ENCODE measurements at places on chromosomes 7 and 10.

GRCh38 chr10:117892681-117893220 lies 154.0 kb downstream of the RAB11FIP2 start:
- no peak for DNase-seq

- no peak for DNase-seq
These were observed 240.2 kb downstream of the MAD1L1 start for GRCh38 chr7:1992554-1992953.

DNA sequence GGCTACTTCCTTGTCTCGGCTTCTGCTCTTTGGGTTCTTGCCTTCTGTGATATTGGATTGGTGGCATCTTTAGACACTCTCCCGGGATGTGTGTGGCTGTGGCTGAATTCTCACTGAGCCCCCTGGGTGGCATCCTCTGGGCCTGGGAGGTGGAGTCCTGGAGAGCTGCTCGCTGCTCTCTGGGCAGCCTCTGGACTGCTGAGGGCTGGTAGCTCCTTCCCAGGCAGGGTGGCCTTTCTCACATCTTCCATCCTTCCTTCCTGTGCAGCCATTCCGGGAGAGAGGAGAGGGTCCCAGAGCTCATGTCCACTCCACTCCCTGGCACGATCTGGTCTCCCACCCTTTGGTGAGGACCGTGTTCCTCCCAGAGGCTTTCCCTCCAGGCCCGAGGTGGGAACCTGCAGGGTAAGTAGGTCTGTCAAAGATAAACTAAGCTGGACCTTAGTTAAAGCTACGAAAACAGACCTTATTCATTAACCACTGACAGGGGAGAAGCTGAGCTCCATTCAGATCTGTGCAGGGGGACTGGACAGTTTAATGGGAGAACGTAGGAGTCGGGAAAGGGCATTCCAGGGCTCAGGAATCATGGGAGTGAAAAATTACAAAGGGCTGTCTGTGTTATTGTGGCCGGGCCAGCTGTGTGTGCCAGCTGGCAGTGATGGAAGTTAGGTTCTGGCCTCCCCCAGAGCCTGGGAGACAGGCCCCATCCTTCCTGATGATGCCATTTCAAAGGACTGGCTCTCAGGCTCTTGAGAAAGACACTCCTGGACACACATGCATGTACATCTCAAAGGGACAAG lies 8.7 kb downstream of the ATP6V0E2 start:
- DNase-seq: peak; percentile 64

DNA sequence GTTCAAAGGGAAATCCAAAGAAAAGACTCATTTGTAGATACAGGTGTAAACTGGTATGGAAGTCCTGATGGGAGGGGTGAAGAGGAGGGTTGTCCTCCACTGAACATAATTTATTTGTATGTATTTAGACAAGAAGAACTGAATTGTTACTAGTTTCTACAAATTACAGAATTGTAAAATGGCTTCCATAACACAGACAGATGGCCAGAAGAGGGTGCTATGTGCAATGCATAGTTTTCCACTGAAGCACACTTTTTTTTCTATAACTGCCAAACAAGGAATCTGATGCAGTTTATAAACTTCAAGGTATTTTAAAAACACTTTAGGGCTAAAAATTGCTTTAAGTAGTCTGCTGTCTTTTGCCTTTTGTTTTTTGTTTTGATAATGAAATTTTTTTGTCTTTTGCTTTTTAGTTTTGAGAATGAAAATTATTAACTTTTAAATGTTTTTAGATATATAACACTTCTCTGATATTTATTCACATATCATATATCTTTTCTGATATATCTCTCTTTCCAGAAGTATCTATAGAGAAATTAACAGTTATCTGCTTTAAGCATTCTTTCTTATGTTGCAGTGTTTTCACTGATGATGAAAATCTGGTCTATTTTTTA lies 58.5 kb downstream of the PHYHIPL start:
- DNase-seq: peak; percentile 56

DNA sequence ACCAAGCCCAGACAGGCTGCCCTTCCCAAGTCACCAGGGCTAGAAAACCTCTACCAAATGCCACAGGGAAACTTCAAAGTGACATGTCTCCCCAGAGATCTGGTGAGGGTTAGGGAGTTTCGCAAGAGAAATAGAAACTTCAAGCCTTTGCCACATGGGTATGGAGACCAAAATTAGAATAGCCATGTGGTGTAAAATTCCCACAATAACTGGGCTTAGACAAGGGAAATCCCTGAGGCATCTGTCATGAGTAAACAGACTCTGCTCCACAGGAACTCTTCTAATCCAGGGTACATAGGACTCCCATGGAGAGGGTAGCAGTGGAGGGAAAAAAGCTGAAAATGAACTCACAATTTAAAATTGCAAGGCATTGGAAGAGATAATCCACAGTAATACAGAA lies 14.3 kb downstream of the ADAM12 start:
- peak; percentile 50 for DNase-seq

DNA sequence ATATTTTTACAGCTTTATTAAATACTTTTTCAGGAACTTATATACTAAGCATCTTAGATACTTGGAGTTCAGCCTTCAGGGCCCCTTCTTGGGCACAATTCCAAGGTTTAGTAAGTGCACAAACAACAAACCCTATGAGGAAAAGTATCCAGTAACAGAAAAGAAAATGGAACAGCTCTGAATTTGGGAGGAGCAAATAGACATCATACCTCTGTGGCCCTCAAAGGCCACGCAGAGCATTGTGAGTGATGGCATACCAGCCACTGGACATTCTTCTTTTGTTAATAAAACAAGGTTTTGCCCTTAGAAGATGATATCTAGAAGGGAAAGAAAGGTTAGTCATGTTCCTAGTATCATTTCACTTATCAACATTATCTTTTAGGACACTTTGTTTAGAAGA lies 46.0 kb downstream of the ST7 start:
- no peak for DNase-seq

GRCh38 chr7:132242192-132242812 lies 334.0 kb downstream of the PLXNA4 start:
- DNase-seq: no peak

DNA sequence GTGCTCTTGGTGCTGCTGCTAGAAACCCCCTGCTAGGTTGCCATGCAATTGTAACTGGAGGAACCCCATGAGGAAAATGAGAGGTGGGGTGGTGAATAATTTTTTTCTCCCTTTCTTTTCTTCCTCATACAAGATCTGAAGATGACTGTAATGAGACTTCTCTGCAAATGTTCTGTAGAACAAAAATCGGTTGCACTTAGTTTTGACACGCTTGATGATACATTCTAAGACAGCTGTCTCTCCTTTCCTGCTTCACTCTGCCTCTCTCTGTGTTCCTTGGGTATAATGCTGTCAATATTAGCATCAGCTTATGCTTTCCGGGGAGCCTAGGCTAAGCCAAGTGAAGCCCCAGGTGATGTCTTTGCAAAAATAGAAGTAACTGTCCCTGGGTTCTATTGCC lies 721.5 kb downstream of the POM121L12 start:
- DNase-seq: no peak

GRCh38 chr7:104382616-104383015 lies 54.2 kb downstream of the LHFPL3 start:
- no peak for DNase-seq

- peak; percentile 54 for DNase-seq
These were observed 18.0 kb downstream of the CAMK2B start for GRCh38 chr7:44307301-44307900.

DNA sequence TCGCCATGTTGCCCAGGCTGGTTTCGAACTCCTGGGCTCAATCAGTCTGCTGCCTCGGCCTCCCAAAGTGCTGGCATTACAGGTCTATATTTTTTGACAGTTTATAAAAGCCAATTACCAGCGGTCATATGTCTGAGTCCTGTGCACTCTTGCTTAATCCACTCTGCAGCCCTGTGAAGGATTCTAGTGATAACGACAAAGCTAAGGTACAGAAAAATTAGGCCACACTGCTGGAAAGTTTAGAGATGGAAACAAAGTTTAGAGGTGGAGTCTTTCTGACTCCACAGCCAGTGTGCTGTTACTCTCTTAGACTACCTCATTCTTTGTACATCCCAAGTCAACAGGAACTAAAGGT lies 707 bp downstream of the PTER start:
- no peak for DNase-seq

GRCh38 chr7:138919216-138919615 lies 62.0 kb downstream of the KIAA1549 start:
- DNase-seq: no peak

GRCh38 chr7:106666353-106666752 lies 5.4 kb upstream of the CCDC71L start:
- DNase-seq: no peak

- DNase-seq: no peak
These were observed 16.6 kb downstream of the RPP30 start for GRCh38 chr10:90888387-90888786.

- peak; percentile 72 for DNase-seq
These were observed 14.8 kb downstream of the PDAP1 start for GRCh38 chr7:99393355-99394187.

GRCh38 chr10:108784534-108784933 lies 1138.8 kb downstream of the XPNPEP1 start:
- DNase-seq: no peak

GRCh38 chr7:46864716-46865115 lies 717.2 kb downstream of the TNS3 start:
- peak; percentile 15 for DNase-seq

GRCh38 chr7:65239324-65239706 lies 134.3 kb upstream of the ZNF92 start:
- DNase-seq: no peak

GRCh38 chr7:37920305-37920848 lies at the start of gene EPDR1:
Gene EPDR1, plus strand, starts transcription at chr7:37920640. Its CDS starts 300 bp downstream, at chr7:37920940.
- peak; percentile 83 for DNase-seq

GRCh38 chr10:15035385-15036301 lies 8.1 kb upstream of the OLAH start:
- DNase-seq: no peak

- peak; percentile 78 for DNase-seq
These were observed 14.7 kb downstream of the ECHDC3 start for GRCh38 chr10:11756766-11757315.

DNA sequence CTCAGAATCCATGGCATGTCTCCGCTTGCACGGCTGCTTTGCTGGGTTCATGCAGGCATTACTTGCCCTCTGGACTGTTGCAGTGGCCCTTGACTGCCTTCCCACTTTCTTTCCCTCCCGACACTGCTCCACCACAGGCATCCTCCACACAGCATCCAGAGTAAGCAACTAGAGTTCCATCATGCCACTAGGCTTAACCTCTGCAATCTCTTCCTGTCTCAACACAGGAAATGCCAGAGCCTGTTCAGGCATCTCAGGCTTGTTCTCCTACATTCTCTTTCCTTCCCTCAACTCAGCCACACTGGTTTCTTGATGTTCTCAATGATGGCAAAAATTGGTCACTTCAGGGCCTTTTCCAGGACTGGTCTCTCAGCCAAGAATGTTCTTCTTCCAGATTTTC lies 284.5 kb upstream of the KLF6 start:
- no peak for DNase-seq

DNA sequence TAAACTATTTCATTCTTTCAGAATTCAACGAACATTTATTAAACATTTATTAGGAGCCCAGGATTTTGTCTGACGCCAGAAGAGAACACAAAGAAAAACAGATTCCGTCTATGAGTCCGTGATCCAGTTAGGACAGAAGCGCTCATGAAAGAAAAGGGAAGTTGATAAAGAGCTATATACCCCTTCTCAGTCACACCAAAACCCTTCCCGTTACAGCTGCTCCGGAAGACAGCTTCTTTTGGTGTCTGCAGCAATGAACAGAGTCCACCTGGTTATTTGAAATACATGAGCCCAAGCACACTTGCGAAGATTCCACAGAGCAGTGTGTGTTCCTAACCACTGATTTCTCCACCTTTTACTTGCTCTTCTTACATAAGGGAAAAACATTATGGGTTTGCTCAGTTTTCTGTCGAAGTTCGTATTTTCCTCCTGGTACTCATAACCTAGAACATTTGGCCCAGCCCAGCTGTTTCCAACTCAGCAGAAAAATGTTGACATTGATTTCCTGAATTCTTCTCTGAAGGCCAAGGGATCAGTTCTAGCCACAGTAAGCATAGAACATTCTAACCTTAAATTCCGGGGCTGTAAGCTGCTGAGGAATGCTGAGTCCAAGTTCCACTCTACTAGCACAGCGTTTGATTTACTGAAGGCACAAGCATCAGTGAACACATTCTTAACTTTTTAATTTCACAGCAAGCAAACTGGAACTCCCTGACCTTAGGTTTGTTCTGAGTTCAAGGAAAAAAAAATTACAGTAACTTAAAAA lies 206.5 kb downstream of the SORCS1 start:
- no peak for DNase-seq

DNA sequence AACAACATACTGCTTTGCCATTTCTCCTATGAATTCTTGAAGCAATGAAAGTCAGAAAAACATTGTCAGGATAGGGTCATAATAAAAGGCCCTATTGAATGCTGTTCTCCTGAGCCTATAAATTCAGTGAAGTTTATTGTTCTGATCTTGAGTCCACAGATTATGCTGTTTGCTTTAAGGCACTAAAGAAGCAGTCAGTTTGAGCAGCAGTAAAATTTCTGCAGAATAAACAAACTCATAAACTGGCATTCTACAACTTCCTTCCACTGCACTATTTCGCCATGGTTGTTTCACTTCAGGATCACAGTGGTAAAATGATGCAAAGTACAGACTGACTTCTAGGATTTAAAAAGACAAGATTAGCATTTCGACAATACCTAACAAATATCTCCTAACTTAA lies 503.2 kb downstream of the SH2D4B start:
- no peak for DNase-seq

DNA sequence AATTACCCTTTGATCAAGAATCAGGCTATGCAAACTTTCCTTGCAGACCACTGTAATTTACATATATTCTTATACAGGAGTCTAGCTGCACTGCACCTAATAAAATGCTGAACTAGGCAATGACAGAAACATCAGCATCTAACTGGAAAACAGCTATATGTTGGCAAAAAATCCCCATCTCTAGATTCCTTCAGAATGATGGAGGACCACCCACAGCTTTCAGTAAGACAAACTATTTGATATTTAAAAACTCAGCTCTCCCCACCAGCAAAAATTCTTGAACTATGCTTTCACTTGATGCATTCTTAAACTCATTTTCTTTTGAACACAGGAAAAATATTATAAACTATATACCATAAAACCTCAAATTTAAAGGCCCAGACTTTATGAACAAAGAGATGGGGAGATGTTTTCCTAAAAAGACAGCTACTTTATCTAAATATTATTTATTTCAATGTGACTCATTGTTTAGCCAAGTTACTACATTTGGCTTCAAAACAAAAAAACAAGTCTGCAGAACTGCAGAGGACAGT lies 77.4 kb downstream of the SEMA3C start:
- no peak for DNase-seq

DNA sequence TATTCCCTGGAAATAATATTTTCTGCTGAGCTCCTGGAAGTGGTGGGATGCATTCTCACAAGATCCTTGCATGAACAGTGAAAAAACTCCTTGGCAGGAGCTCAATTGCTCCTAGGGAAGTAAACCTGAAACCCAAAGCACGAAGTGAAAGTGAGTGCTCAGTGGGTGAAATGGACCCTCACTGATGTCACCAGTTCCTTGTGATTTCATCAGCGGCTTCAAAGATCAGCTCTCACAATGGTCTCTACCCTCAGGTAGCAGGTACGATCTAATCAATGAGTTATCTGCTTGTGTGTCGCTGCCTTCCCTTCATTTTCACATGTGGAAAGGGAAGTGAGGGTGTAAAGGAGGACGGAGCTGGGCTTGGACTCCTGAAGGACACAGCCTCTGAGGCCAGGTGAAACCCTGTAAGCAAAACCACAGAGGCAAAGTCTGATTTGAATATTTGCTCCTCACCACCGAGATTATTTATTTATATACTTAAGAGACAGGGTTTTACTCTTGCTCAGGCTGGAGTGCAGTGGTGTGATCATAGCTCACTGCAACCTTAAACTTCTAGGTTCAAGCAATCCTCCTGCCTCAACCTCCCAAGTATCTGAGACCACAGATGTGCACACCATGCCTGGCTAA lies 255.4 kb upstream of the LYZL1 start:
- DNase-seq: no peak

GRCh38 chr7:28802450-28802849 lies 155.7 kb downstream of the TRIL start:
- peak; percentile 29 for DNase-seq
